ENCODE measurements at places on chromosomes 3 and 15.

DNA sequence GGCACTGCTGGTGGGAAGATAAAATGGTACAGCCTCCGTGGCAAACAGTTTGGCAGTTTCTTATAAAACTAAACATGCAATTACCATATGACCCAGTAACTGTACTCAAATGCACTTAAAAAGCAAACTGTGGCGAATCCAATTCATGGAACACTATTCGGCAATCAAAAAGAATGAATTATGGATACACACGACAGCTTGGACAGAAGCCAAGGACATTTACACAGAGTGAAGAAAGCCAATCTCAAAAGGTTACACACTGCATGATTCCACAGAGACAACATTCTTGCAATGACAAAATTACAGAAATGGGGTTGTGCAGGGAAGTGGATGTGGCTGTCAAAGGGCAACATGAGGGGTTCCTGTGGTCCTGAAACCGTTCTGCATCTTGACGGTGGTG, 122.1 kb upstream of the IQSEC1 start:
- DNase-seq, result no peak

DNA sequence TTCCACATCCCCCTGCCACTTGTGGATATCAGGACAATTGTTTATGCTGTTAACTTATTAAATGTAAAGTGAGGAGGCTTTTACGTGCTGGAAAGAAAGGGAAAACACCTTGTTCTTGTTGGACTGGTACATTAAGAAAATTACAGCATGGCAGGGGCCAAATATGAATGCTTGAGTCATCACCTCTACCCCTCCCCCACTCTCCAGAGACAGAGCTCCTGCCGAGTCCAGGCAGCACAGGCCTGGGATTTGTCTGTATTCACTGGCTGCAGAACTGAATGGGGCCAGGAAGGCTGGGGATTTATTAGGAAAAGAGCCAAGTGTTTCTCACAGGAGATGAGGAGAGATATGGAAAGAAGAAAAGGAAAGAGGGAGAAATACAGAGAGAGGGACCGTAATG, 308.9 kb downstream of the EPHB1 start:
- DNase-seq, result no peak

DNA sequence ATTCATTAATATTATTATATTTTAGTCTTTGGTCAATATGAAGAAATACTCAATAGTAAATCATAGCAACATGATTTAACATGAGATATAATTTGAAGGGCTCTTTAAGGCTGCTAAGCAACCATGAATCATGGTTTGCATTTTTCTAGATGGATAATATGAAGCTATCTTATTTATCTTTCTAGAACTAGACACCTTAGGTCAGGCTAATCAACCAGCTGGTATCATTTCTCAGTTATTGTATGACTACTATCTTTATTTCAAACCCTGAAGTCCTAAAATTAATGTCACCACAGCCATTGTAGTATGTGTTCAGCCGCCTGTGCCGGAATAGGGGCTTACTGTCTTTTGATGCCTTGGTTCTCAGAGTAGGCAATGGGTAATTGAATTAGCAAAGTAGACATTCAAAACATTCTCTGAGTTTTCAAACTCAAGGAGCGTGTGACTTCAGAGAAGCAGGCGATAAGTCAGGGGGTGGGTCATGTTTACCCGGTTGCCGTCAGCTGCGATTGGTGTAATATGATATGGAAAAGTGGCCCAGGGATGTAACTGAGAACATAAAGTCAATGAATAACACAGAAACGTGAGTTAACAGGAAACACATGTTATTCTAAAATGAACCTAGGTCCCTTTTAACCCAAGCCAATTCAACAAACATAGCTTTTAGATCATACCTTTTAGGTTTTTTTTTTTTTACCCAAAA, 93.4 kb upstream of the CTDSPL start:
- no peak for DNase-seq

- no peak for DNase-seq
Measured at GRCh38 chr3:194856296-194856695, 170.6 kb downstream of the FAM43A start.

DNA sequence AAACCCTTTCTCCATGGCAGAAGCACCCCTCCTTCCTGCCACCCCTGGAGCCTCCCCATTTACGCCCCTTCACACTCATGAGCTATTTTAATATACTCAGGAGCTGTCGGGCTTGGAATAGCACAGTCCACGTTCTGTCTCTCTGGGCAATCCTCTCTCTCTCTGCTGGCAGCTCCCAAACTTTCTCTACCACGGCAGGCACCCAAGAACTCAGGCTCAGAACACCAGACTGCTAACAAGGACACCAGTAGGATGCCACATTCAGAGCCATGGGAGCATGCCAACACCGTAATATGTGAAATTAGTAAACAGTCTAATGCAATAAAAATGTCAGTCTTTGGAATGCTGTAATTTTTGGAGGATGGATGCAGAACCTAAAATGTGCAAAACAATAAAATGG, 19.3 kb downstream of the TNFAIP8L3 start:
- no peak for DNase-seq

GRCh38 chr15:52100807-52101442, 11.7 kb downstream of the BCL2L10 start:
- no peak for DNase-seq

DNA sequence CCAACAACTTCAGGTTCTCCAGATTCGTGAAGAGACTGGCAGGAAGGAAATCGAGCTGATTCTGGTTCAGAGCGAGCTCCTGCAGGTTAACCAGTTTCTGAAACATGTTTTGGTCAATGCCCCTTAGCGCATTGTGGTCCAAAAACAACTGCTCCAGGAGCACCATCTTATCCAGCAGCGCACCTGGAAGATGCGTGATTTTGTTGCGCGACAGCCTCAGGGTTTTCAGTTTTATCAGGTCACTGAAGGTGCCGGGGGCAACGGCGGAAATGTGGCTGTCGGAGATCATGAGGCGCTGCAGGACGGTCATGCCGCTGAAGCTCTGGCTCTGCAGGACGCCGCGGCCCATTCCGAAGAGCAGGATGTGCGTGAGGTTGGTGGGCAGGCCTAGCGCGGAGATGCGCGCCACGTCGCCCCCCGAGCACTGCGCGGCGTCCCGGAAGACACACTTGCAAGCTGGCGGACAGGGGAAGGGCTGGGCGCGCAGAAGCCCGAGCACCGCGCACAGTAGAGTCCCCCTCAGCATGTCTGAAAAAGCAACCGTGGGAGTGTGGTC, 1.2 kb downstream of the GP5 start:
- no peak for DNase-seq

- DNase-seq, result no peak
Measured at GRCh38 chr3:48397767-48398681, 26.0 kb downstream of the FBXW12 start.

DNA sequence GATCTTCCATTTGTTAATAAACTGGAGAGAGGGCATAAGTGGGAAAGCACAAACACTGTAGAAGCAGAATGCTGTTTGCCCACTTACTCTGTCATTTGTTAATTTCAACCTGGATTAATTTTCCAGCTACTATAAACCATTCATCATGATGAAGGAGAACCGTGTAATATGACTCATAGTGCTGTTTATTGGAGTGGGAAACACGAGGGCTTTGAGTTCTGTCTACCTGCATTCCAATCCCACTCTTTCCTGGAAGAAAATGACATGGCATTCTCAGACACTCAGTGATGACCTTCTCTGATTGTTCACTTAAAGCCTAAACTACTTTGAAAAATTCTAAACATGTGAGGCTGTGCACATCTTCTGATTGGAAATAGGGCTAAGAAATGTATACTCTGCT, 826.7 kb downstream of the AGBL1 start:
- no peak for DNase-seq

- DNase-seq, result no peak
Measured at GRCh38 chr15:34055868-34056595, 17.0 kb upstream of the AVEN start.

GRCh38 chr3:180973543-180973942, 16.0 kb downstream of the DNAJC19 start:
- no peak for DNase-seq

GRCh38 chr3:138034918-138035317, 25.0 kb downstream of the CLDN18 start:
- no peak for DNase-seq

GRCh38 chr3:38601956-38602550, 47.4 kb downstream of the SCN5A start:
- DNase-seq, result no peak

DNA sequence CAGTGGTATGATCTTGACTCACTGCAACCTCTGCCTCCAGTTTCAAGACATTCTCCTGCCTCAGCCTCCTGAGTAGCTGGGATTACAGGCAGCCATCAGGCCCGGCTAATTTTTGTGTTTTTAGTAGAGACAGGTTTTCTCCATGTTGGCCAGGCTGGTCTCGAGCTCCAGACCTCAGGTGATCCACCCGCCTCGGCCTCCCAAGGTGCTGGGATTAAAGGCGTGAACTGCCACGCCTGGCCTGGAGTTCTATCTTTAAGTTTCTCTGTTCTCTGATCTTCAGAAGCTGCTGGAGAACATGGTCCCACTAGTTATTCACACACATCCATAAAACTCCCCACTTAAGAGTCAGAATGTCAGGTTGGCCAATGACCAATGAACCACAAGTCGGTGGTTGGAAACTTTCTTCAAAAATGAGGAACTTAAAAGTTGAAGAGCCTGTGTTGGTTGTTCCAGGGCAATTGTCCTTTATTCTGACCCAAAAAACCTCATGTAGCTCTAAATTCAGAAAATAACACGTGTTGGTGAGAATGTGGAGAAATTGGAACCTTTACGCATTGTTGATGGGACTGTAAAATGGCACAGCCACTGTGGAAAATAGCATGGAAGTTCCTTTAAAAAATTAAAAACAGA, 55.9 kb upstream of the PIK3CB start:
- DNase-seq, result no peak

DNA sequence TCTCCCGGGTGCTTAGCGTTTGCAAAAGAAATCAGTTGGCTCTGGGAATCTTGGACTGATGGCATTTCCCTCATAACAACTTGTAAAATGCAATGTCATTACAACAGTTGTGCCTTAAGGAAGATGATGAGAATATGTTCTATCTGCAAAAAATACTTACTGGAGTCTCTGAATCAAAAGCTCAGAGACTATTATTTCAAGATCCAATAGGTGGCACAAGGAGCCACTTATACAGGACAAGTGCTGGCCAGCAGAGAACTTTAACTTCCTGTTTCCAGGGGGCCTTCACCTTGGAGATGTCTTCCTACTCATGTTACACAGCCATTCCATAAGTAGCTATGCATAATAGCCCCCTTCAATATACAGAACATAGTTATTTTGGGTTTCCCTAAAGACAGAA, 8.9 kb upstream of the RPS27L start:
- no peak for DNase-seq

GRCh38 chr3:7249493-7250076, 388.7 kb downstream of the GRM7 start:
- no peak for DNase-seq

DNA sequence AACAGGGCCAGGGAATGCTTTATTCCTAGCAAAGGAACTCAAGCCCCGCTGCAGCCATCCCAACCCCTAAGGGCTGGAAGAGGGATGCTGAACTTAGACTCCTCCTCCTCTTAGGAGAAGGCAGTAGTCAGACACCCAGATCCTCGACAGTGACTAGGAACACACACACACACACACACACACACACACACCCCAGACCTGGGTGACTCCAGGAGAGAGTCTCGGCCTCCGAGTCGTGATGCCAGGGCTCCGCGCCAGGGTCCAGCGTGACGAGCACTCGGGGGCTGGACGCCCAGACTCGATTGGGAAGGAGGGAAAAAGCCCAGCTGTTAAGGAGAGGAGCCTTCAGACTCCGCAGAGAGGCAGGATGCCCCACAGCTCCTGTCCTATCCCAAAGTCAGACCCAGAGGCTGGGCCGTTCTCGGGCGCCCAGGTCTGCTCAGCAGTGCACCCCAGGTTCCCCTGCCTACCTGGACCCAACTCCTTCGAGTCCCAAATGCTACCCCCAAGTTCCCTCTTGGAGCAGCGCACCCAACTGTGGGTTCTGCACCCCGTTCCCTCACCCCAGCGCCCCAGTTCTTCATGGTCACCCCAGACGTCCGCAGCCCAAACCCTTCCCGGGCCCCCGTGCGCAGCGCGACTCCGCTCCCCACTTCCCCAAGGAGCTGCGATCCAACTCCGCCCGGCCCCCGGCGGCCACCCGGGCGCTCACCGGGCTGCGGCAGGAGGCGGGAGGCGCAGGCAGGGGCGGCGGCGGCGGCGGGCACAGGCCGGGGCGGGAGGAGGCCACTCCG, 421 bp downstream of the BMF start:
- DNase-seq, result no peak

DNA sequence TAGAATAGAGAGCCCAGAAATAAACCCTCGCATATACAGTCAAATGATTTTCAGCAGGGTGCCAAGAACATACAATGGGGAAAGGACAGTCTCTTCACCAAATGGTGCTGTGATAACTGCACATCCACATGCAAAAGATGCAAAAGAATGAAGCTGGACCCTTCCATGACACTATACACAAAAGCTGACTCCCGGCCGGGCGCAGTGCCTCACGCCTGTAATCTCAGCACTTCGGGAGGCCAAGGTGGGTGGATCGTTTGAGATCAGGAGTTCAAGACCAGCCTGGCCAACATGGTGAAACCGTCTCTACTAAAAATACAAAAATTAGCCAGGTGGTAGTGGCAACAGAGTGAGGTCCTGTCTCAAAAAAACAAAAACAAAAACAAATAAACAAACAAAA, 43.2 kb upstream of the IQSEC1 start:
- no peak for DNase-seq

DNA sequence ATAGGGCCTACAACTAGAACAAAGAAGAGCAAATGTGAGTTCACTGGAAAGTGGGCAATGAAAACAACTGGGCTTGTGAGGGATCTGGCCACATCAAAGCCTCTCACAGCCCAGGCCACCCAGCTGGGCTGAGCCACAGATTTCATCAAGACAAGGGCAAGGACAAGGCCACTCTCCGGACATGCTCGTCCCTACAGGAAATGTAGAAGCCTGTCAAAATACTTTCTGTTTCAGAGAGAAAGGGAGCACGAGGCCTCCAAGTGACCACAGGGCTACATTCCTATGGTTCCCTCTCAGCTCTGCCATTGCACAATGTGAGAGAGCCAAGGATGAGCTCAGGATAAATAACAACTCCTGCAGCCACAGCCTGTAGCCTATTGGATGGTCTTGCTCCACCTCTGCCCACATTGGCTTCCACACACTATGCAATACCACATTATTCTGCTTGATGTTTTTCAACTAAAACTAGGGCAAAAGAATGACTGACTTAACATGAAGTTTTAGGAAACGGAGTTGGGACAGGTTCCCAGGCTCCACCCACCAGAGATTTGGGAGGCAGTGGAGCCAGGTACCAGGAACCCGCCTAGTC, 12.1 kb downstream of the TBC1D2B start:
- DNase-seq, result no peak

- no peak for DNase-seq
Measured at GRCh38 chr3:71355862-71356261, 227.7 kb downstream of the FOXP1 start.

DNA sequence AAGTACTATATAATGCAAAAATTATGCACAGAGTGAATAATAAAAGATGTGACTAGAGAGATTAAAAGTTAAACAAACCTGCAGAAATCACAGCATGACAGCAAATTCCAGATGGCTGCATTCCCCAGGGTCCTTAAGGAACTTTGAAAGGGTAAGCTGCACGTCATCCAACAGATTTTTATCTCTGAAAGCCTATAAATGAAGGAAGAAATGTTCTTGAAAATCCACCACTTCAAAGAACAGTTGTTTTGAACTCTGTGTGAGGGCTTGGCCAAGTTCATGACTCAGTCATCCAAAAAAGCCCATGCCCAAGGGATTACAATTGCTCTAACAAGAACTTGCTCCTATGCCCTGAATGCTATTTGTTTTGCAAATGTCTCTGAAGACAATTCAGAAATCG, 603.6 kb downstream of the PLOD2 start:
- DNase-seq, result no peak
